ENCODE measurements at places on chromosomes 3 and 15.

- DNase-seq: peak; percentile 62
Measured at GRCh38 chr3:192772240-192772894, 45.0 kb upstream of the FGF12 start.

DNA sequence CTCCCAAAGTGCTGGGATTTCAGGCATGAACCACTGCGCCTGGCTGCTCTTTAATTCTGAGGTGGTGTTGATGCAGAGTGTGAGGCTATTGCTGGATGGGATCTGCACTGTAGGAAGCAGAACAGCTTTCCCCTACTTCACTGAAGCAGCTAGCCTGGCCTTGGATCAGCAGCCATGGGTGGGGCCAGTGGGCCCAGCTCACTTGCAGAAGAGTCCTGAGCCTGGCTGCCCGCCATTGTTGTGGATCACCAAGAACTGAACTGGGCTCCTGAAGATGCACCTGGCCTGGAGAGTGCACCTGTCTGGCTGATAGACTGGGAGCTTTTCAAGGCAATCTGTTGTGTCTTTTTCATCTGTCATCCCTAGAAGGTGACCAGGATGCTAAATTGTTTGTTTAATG is 11.9 kb downstream of the TLNRD1 start:
- DNase-seq: no peak

DNA sequence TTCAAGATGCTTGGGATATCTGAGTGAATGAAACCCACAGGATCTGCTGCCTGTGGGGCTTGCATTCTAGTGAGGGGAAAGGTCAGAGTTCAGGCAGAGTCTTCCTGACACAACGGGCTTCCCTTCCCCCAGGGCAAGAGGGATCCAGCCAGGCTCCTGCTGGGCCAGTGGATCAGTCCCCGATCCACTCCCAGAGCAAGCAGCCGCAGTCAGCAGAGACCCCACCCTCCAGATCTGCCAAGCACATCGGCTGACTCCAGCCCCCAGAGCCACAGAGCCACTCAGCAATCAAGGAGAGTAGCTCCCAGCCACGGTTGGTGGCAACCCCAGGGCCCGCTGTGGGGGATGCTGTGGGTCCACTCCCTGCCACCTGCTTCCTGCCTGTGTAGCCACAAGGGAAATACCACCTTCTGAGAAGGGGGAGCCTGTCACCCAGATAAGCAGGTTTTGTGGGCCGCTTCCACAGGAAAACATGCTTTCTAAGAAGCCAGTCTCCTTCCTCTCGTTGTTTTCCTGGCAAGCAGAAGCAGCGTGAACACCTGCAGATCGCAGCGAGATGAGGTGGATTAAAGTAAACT is 44.9 kb downstream of the CPN2 start:
- DNase-seq: no peak

DNA sequence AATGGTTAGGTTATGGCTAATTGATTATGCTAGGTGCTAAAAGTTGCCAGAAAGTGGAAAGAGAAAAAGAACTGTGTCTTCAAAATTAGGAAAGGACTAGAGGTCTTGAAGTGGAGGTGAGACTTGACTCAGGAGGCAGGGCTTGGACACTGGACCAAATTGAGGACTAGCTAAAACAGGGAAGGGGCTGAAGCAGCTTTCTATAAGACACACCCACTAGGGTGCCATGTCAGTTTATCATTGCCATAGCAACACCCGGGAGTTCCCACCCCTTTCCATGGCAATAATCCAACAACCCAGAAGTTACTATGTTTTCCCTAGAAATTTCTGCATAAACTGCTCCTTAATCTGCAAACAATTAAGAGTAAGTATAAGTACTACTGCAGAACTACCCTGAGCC is 42.9 kb upstream of the MITF start:
- no peak for DNase-seq

- no peak for DNase-seq
Measured at GRCh38 chr15:28955160-28955992, 69.6 kb downstream of the APBA2 start.

DNA sequence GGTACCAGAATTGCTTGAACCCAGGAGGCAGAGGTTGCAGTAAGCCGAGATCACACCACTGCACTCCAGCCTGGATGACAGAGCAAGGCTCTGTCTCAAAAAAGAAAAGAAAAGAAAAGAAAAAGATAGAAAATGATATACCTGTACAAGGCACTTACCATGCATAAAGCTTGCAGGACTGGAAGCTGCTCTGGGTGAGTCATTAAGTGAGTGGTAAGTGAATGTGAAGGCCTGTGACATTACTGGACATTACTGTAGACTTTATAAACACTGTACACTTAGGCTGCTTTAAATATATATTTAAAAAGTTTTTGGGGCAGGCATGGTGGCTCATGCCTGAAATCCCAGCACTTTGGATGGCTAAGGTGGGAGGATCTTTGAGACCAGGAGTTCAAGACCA is 99.2 kb downstream of the SLMAP start:
- DNase-seq: no peak

DNA sequence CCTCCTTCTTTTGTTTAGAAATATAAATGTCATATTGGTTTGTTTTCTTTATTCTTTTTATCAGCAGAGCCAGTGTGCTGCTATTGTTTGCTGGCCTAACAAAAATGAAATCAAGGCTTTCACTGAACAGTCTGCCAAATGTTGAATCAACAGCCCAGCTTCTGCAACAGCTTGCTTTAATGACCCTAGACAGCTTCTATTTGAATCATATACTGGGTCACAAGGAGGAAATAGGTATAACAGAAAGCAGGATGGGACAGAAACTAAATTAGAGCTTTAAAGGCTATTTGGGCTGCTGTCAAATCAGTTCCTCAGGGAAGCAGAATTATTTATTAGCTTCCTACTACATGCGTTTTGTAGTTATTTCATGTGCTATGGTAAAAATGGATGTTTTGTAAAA is 12.1 kb upstream of the DNAJC13 start:
- DNase-seq: no peak

DNA sequence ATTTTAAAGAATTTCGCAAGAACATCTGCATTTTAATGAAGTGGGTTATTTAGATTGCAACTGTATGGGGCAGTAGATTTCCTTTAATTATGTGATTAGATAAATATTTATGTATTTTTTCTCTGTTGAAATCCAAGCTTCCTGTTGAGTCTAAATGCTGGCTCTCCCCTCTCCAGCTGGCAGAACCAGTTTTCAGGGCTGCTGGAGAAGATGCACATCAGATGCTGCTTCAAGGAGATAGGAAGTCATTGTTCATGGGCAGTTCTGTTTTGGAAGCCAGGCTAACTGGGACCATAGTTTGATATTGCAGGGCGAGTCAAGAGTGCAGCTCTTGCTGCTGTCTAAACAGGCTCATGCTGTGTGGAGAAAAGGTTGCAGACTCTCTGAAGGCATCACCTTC is 97.4 kb downstream of the SLC9A9 start:
- no peak for DNase-seq

DNA sequence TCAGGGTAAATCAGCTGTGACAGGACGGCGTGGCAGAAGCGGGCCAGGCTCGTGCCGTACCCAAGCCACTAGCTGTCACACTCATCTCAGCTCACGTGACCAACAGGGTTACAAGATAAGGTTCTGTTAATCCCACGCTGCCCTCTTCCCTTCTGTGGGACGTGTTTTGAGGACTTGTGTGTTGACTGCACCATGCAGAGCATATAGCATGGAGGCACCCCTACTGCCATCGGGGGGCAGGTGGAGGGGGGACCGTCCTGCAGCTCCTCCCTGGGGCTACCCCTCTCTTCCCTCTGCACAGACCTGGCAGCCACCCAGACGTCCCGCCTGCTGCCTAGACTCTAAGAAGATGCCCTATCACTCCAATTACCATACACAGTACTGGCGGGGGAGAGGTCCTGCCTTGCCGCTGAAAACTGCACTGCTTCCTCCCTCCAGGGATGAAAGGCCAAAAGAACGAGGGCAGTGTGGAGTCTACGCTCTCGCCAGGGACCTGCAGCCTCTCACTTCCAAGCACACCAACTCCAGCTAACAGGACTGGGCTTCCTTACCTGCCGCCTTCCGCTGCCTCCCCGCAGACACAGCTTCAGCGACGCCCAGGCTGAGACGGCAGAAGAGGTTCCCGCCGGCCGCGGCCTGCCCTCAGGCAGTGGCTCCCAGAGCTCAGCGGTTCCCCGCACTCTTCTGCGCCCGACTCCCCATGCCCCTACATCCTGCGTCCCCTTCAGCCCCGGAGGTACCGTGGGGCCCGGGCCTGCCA is at the start of gene TNK2:
Gene TNK2 (minus strand): TSS at position 618 of the 760 bp plus-strand sequence. CDS start 19,963 bp downstream, outside the sequence.
- peak; percentile 77 for DNase-seq

- DNase-seq: no peak
Measured at GRCh38 chr15:54659646-54660045, 537.1 kb downstream of the RSL24D1 start.

- no peak for DNase-seq
Measured at GRCh38 chr3:163766112-163766511, 1312.2 kb downstream of the SI start.

- DNase-seq: no peak
Measured at GRCh38 chr3:61236556-61236955, 14.7 kb downstream of the FHIT start.

- DNase-seq: no peak
Measured at GRCh38 chr3:122623031-122623829, 45.8 kb downstream of the PARP15 start.

- DNase-seq: no peak
Measured at GRCh38 chr3:161349529-161350312, 21.6 kb downstream of the SPTSSB start.

- no peak for DNase-seq
Measured at GRCh38 chr15:93288728-93289294, 199.8 kb upstream of the RGMA start.

- DNase-seq: no peak
Measured at GRCh38 chr15:67685008-67685599, 140.2 kb upstream of the SKOR1 start.

GRCh38 chr15:27183201-27183600 is 212.2 kb downstream of the GABRG3 start:
- DNase-seq: no peak

GRCh38 chr3:107206141-107206540 is 171.1 kb upstream of the CCDC54 start:
- no peak for DNase-seq

DNA sequence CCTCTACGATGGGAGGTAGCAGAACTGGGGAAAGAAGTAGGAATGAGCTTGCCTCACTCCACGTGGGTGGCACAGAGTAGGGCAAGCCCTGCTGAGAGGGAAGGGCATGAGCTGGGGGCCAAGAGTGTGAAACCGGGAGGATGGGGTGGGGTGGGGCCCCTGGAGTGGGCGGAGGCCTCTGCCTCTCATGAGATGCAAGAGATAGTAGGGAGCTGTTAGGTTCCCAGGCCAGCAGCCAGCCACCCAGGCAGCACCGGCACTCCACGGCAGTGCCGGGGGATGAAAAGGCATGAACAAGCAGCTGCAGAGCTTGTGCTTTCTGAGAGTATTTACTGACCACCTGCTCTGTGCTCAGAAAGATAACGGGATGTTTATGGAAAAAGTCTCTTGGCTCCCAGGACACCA is 24.4 kb upstream of the PLA2G4E start:
- DNase-seq: no peak

DNA sequence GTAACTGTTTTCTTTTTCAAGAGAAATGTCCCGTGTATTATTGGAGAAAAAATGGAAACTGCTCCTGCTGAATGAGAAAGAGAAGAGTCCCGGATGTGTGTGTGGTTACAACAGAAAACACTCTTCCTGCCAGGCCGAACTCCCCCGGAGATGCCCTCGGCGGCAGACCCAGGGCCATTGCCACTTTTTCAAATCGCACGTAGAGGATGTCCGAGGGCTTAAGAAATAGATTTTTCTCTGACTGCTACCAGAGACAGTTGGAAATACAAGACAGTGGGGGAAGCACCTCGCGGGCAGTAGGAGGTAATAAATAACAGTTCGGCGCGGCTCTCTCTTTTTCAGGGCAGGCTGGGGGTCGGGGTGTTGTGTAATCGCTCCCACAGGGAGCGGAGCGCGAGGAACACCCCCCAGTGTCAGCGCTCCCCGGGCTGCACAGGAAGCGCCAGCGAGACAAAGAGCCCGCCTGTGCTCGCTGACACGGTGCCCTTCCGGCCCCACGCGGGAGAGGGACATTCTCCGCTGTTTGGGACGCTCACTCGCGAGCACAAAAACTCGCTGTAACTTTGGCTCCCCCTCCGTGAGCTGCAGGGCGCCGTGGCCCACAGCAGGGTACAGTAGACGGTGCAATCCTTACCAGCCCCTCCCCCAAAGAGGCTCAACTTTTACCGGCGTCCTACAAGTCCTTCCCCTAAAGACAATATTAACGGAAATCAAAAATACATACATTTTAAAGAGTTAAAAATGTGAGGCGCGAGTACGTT is 1.1 kb downstream of the VGLL4 start:
- peak; percentile 77 for DNase-seq

GRCh38 chr3:107643038-107643883 is 120.5 kb downstream of the BBX start:
- DNase-seq: no peak

DNA sequence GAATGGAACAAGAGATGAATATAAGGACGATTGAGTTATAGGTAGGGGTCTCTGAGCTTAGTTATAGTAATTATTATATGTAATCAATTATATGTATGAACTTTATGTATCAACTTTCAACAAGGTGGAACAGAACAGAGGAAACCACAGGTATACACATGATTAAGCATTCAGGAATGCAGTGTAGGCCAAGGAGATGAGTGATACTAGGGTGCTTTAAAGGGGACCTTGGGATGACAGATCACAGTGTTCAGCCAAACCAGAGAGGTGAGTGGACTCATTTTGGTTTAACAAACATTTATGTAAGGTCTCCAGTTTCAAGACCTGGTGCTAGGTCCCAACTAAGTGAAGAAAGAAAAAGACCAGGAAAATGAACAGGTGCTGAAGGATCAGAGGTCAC is 895.5 kb downstream of the ROBO2 start:
- DNase-seq: no peak

GRCh38 chr3:163768048-163768447 is 1310.2 kb downstream of the SI start:
- DNase-seq: no peak

- no peak for DNase-seq
Measured at GRCh38 chr3:71180524-71180923, 403.0 kb downstream of the FOXP1 start.

DNA sequence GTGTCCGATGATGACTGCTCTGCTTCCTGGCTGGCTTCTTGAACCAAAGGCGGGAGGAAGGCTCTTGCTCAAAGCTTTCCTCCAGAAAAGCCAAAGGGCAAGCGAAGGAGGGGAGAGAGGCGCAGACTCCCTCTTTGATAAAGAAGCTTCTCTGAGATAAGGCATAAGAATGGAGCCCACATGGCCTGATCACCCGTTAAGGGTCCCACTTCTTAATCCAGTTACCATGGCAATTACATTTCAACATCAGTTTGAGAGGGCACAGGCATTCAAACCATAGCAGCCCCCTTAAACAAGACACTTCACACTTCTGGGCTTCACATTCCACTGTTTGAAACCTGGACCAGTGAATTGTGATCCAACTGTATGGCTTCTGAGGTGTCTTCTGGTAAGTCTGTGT is 8.0 kb downstream of the ABHD17C start:
- no peak for DNase-seq

GRCh38 chr3:186418671-186419145 is 56.7 kb upstream of the DGKG start:
- DNase-seq: no peak

All from testis (tissue), 5 donors.